ENCODE measurements at places on chromosomes 1 and 21.

GRCh38 chr1:72557446-72558049 lies 275.2 kb upstream of the NEGR1 start:
- DNase-seq: no peak

DNA sequence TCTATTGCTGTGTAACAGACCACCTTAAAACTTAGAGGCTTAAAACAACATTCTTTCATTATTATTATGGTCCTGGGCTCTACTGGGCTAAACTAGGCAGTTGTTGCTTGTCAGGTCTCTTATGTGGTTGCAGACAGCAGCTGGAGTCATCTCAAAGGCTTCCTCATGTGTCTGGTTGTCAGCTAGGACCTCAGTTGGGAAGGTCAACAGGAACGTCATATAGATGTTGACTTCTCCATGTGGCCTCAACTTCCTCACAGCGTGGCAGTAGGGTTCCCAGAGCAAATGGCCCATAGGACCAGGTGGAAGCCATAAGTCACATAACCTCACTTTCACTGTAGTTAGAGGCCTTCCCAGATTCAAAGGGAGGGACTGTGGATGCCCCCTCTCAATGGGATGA lies 15.4 kb upstream of the MEF2D start:
- no peak for DNase-seq

DNA sequence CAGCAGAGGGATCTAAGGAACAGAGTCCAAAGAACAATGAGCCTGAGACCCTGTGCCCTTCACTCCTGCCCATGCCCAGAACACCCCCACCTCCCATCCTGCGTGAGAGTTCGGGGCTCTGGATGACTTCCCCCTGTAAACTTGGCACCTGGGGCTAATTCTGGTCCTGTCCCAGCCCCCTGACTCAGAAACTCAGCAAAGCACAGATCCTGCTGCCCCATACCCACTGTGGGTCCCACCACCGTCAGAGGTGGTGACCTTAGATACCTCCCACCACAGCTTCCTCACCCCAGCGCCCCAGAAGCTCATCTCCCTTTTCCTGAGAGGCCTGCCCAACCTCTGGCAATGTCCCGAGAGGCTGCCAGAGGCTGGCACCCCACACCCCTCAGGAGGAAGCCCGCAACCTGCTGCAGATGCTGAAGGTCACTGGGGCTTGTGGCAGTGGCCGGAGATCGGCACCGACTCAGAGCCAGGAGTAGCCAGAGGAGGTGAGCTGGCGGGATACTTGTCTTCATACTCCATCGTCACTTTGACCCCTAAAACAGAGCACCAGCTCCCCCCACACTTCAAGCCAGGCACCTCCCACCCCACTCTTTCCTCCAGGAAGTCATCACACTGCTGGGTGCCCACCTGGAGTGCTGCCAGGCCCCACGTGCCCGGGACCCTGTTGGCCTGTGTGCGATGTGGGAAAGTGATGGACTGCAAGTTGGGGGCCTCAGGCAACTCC lies 111.6 kb upstream of the IFFO2 start:
- no peak for DNase-seq

DNA sequence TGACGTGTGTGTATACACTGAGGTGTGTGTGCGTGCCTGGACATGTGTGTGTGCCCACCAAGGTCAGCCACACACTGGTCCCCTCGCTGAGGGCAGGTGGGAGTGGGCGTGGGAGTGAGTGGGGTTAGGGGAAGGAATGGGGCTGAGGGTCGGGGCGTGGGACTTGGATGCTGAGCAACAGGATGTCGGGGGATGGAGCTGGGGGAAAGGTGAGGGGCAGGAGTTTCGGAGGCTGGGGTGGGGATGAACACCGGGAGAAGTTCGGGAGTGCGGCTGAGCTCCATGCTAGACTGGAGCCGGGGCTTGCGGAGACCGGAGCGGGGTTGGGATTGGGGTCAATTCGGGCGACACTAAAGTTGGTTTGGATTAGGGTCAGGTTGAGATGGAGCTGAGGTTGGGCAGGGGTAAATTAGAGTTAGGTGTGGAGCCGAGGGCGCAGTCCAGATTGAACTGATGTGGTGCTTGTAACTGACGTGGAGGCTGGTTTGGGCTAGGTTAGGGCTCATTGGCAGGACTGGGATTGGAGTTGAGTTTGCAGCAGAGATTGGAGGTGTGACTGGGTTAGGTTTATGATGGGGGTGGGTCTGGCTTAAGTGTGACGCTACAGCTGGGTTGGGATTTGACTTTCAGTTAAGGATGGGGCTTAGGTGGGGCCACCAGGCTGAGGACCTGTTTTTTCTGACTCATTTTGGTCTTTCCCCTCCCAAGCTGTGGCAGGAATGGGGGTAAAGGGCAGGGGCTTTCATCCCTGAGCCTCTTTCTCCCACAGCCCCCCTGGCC lies 3.3 kb upstream of the GUCA2A start:
- DNase-seq: no peak
